ENCODE measurements at places on chromosomes 6 and 20.

DNA sequence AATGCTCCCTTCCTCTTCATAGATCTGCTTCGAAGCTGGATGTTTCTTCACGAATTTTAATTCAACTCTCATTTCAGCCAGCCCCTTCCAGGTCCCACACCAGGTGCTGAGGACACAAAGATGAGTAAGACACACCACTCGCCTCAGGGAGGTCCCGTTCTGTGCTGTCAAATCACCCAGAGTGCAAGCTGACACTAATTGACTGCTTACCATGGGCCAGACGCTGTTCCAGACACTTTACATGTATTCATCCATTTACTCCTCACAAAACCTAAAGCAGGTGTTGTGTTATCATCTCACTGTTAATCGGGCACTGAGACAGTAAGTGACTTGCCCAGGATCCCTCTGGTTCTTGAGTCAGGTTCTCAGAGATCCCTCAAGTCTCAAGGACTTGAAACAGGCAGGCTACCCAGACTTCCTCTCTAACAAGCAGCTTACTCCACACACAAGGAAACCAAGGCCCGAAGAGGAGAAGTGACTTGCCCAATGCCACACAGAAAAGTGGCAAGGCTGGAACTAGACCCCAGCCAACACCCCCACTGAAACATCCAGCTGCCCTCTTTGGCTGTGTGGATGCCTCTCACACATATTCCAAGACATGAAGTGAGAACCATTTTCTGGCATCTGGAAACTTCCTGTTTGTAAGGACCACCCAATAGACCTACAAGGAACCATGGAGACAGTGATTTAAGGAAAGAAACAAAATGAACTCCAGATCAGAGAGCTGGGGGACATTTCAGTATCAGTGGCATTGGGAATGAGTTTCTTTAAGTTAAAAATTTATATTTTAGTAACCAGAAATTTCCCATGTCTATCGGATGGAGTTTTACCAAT, 174.5 kb downstream of the CDC5L start:
- DNase-seq, result no peak

GRCh38 chr6:71289039-71289801, 609 bp downstream of the OGFRL1 start:
- DNase-seq, result no peak

- peak; percentile 80 for DNase-seq
Measured at GRCh38 chr20:2122936-2123335, 21.3 kb downstream of the STK35 start.

GRCh38 chr20:55269913-55270312, 735.4 kb downstream of the CBLN4 start:
- no peak for DNase-seq

DNA sequence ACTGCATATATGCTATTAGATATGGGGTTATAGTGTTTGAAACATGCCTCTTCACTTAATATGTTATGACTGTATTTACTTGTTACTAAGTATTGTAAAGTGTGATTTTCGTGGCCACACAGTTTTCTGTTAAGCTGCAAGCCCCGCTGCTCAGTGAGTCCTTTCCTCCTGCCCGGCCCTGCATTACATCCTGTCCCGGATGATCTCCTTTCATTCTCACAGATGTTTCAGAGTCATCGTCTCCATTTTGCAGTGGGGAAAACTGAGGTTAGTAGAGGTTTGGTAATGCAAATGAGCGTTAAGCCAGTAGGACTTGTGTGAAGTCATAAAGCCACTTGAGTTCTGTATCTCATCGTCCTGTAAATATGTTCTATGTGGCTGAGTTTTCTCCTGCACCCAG, 155.5 kb downstream of the CFAP61 start:
- DNase-seq, result no peak

- DNase-seq, result no peak
Measured at GRCh38 chr6:25154034-25154596, 125.1 kb upstream of the CARMIL1 start.

GRCh38 chr20:11140359-11140758, 466.6 kb upstream of the JAG1 start:
- DNase-seq, result peak; percentile 72

- no peak for DNase-seq
Measured at GRCh38 chr6:165800337-165800736, 137.3 kb upstream of the PDE10A start.

DNA sequence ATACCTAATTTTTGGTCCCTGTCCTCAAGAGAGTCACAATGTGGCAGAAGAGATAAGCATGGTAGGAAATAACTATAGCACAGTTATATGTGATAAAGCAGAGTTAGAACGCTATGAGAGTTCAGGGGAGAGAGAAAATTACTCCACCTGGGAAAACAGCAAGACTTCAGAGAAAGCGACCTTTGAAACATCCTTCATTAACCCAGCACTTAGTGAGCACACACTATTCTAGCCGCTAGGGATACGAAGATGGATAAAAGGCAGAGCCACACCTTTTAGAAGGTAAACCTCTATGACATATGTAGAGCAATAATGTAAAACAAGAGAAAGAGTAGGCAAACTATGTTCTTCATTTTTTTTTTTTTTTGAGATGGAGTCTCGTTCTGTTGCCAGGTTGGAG, 264.3 kb downstream of the PTPRK start:
- no peak for DNase-seq

DNA sequence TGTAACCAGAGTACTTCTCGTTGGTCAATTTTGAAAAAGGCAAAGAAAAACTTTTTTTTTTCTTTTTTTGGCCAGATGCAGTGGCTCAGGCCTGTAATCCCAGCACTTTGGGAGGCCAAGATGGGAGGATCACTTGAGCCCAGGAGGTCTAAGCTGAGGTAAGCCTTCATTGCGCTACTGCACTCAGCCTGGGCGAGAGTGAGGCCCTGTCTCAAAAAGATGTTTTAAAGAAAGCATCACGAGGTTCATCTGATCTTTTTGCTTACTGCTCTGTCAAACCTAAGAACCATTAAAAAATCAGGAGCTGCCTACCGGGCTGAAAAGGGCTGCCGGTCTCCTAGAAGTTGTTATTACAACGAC, 607 bp downstream of the LYRM2 start:
- DNase-seq, result no peak

Measured in fibroblast of lung (primary cell).